Posterior vena cava (tissue), 2 donors: ENCODE measurements at places on chromosomes 1 and 21.

GRCh38 chr21:17688912-17689874 is 76.5 kb upstream of the BTG3 start:
- peak; percentile 81 for DNase-seq

DNA sequence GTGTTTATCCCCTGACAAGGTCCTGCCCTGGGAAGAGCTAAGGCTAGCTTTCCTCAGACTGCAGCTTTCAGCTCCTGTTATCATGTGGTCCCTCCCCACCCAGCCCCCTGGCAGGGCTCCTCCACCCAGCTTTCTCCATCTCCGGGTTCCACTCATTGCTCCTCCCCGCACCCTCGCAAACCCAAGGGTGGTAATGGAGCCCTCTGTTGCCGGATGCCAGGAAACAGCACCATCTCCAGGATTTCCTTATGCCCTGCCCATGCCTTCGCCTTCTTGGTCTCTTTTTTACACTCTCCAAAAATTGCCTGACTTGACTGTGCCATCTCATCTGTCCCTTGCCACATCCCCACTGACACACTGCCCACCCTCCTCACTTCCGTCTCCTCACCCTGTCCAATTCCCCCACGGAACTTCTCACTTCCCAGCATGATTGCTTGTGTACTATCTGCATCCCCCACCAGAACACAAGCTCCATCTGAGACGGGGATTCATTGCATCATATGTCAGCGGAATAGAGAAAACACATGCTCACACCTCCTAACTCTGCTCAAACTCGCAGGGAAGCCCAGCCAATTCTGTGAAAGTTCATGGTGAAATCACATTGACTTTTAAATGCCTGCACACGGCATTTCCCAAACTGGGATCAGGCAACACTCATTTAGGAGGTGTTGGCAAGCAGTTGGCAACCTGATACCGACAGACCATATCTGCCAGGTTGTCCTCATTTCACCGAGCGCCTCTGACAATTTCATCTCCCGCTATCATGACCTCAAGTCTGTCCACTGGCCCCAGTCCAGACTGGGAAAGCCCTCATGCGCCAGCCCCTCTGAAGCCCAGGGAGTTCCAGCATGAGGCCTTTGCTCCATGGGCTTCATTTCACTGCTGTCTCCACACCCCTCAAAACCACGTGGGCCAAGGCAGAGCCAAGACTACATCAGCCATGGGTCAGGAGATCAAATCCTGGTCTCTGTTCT is 201.1 kb downstream of the MATN1 start:
- peak; percentile 90 for DNase-seq

- peak; percentile 83 for DNase-seq
Observed at GRCh38 chr1:27341525-27342252, at the start of gene SYTL1. TSS of gene SYTL1 (plus strand) at chr1:27342022. CDS start at chr1:27345335, 3,313 bp downstream.

- DNase-seq, result no peak
Observed at GRCh38 chr1:178382372-178382771, 114.4 kb downstream of the CLEC20A start.

GRCh38 chr1:198199105-198199504 is 42.3 kb downstream of the NEK7 start:
- no peak for DNase-seq

- DNase-seq, result no peak
Observed at GRCh38 chr1:96887501-96887900, 165.9 kb downstream of the PTBP2 start.

- DNase-seq, result no peak
Observed at GRCh38 chr1:167538657-167539056, 14.9 kb downstream of the CREG1 start.

DNA sequence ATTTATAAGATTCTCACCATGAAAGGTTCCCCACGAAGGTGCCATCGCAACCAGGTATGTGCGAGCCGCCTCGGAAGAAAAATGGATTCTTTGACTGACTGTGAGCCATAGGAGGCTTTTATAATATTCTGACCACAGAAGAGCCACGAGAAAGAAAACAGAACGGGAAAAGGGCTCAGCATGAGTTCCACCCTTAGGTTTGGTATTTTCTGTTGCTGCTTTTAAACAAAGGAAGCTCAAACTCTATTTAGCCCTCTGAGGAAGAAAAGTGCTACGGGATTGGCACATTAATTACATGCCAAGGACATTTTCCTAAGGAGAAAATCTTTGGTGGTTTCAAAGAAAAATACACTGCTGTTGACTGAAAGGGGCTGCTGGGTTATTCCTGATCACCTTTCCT is 39.3 kb downstream of the MIS18A start:
- no peak for DNase-seq

DNA sequence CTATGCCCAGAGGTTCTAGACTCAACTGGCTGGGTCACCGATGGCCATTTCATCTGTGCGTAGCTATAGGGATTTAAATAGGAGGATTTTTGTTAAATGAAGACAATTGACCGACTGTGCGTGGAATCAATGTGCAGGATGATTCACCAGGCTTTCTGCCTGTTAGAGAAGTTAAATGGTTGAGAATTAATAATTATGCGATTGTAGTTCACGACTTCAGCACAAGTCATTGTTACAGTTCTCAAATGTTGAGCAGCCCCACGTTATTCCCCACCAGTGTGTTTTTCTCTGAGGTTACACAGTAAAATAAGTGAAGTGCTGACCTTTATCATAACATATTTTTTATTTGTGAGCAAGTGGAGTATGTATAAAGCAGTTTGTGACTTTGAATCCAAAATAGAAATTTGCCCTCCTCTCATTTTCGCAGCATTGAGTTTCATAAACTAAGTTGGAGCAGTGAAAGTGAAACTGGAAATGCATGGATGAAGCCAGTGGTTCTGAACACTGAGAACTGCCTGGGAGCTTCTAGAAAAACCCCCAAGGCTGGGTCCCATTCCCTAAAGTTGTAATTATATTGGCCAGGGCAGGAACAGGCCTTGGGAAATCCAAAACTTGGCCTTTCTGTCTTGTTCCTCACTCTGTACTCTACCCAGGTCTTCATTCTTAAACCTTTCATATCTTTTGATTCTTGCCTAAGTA is 102.6 kb downstream of the GALNT2 start:
- no peak for DNase-seq

DNA sequence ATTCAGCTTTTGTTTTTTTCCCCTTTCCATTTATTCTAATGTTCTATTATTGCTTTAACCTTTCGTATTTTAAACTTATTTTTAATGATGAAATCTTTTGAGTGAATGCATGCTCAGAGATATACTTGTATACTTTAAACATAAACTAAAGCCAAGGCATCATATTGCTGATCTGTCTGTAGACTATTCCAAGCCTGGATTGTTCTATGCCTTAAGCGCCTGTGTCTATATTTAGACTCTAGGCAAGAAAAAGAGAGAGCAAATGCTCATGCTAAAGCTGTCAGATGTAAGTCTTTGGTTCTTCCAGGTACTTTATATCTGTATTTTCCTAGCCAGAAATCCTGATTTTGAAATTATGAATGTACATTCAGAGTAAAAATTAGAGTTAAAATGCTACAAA is 14.4 kb downstream of the SH3GLB1 start:
- no peak for DNase-seq

GRCh38 chr1:15305468-15305770 is 58.4 kb downstream of the FHAD1 start:
- no peak for DNase-seq

GRCh38 chr1:179298952-179299351 is 5.4 kb downstream of the SOAT1 start:
- no peak for DNase-seq

- DNase-seq, result no peak
Observed at GRCh38 chr1:186901631-186902030, 72.9 kb downstream of the PLA2G4A start.

DNA sequence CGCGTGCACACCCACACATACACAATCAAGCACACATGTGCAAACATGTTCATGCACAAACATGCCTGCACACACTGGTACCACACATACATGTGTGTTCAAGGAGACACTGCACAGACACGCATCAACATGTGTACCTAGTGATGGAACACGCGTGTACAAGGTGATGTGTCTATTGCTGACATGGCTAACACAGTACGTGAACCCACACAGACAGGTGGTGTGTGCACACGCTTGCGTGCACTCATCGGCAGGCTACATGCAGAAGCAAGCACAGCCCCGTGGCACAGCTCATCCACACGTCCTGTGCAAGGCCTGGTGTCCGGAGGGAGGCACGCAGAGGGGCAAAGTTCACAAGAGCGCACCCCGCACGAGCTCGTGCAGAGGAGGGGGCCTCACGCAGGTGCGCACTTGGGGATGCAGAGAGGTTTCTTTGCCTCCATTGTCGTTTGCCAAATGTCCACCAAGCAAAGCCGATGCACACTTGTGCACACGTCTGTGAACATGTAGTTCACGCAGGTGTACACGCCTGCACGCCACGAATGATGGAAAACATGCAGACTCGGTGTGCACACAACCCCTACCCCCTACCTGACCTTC is 969 bp downstream of the ACAP3 start:
- DNase-seq, result no peak

- DNase-seq, result no peak
Observed at GRCh38 chr1:229272164-229273158, 1.6 kb downstream of the RAB4A start.

GRCh38 chr1:8378178-8378577 is 60.3 kb downstream of the SLC45A1 start:
- no peak for DNase-seq

- DNase-seq, result no peak
Observed at GRCh38 chr1:201397675-201398074, 1.4 kb downstream of the LAD1 start.

GRCh38 chr1:168726281-168726680 is 2.7 kb downstream of the DPT start:
- peak; percentile 85 for DNase-seq

DNA sequence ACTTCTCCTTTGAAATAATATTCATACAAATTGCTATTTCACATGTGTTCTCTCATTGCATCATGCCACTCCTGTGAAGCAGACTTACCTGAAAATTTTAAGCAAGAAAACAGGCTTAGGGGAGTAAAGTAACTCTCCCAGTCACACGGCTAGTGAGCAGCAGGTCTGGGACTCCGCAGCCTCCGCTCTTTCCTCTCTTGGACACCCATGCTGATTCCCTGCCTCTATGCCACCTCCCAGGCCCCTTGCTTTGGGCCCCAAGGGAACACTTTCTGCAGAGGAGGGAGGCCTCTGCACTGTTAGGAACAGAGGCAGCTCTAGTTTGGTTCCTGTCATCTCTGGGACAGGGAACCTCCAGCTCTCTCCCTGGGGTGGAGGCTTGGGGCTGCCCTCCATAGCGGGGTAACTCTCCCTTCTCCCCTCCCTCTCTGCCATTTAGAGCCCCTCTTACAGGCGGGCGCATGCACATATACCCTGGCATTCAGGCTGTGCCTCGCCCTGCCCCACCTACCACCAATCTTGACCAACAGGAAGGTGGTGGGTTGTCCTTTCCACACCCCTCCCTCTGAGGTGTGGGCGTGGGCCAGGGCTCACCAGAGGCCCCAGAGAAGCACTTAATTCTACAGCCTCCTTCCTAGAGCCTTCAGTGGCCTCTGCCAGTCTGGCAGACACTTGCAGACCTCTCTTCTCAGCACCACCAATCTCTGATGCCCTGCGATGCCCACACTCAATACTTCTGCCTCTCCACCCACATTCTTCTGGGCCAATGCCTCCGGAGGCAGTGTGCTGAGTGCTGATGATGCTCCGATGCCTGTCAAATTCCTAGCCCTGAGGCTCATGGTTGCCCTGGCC is at the start of gene RXFP4:
Gene RXFP4 (plus strand): TSS at position 646 of the 852 bp plus-strand sequence. CDS start 72 bp downstream, at position 718.
- no peak for DNase-seq

GRCh38 chr1:173176246-173176645 is 30.9 kb downstream of the TNFSF4 start:
- DNase-seq, result no peak

DNA sequence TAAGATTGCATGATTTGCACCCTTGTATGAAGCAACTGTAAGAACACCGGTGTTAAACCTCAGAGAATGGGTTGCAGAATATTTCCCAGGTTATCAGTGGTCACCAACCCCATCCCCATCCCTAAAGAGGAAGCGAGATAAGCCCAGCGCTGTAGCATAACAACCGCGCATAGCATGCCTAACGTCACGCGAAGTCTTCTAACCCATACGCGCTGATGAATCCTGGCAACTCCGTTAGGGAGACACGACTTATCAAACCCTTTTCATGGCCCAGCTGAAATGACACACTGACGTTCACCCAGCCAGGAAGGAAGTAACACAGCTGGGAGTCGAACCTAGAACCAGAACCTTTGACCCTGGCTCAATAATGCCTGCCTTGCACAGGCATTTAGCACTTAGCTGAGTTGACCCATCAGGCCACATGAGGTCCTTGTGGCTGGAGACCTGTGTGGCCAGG is 24.2 kb downstream of the TMEM51 start:
- no peak for DNase-seq

- DNase-seq, result no peak
Observed at GRCh38 chr1:87435484-87435883, 106.8 kb downstream of the LMO4 start.

- no peak for DNase-seq
Observed at GRCh38 chr1:172967936-172968335, 82.8 kb downstream of the TNFSF18 start.

DNA sequence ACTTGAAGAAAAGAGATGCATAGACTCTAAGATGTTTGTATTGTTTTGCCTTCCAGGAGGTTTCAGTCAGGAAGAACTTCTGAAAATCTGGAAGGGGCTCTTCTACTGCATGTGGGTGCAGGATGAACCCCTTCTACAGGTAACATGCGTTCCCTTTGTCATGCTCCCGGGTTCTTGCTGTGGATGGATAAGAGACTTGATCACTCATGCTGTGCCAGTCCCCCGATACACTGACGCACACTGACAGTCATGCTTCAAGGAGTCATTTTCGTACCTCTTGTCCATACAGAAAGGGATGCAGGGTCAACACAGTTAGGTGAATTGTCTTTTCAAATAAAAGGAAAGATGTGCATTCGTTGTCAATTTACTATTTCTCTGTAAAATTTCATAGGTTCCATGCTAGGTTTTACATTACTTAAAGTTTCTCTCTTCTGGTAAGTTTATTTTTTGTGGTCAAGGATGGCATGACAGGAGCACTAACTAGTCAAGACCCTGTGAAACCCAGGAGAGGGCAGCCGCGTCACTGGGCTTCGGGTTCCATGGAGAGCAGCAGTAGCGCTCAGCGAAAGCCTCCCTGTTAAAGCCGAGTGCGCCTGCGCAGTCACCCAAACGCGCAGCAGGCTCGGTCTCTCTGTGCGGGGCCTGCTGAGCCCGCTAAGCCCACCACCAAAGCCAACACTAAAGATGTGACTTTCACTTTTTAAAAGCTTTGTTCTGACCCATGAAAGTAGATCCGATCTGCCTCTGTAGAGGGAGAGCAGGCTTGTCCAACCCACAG is 10.7 kb downstream of the RRP1B start:
- DNase-seq, result no peak

- no peak for DNase-seq
Observed at GRCh38 chr1:44040418-44040817, 9.2 kb upstream of the SLC6A9 start.

GRCh38 chr1:84509029-84509428 is 2.6 kb upstream of the GNG5 start:
- DNase-seq, result no peak
